NCI-H187 treated with DMSO at 0.1 percent for 48 hours (cell line): ENCODE measurements at places on chromosomes 7 and 10.

DNA sequence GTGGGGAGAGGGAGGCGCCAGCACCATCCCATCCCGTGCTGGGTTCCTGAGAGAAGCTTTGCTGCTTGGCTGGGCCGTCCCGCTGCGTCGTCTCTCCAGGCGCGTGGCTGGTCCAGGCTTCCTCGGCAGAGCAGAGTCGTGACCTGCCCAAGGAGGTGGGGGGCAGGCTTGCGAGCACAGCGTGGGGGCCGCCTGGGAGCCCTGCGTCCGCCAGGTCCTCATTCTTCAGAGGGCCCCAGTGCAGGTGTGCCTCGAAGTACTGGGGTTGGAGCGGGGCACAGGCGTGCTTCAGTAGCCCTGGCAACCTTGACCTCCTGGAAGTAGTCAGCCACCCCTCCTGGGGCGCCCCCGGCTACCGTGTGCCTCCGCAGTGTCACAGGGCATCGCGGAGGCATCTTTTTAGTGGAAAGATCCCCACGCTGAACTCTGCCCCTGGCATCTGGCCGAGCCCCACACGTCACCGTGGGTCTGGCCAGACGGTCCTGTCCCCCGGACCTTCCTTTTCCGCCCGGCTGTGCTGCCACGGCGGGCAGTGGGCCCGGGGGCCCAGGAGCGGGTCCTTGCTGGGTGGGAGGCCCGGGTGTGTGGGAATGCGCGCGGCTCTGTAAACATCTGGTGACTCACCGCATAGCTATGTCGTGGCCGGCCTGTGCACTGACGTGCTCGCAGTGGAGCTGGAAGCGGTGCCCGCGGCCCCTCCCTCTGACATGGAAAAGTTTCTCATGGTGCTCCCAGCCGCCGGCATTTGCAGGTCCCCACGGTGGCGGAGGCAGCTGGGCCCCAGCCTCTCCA, 6.4 kb downstream of the MAFK start:
- DNase-seq: no peak

- no peak for DNase-seq
These were observed 1.9 kb upstream of the ARHGAP22 start for GRCh38 chr10:48606530-48607355.

DNA sequence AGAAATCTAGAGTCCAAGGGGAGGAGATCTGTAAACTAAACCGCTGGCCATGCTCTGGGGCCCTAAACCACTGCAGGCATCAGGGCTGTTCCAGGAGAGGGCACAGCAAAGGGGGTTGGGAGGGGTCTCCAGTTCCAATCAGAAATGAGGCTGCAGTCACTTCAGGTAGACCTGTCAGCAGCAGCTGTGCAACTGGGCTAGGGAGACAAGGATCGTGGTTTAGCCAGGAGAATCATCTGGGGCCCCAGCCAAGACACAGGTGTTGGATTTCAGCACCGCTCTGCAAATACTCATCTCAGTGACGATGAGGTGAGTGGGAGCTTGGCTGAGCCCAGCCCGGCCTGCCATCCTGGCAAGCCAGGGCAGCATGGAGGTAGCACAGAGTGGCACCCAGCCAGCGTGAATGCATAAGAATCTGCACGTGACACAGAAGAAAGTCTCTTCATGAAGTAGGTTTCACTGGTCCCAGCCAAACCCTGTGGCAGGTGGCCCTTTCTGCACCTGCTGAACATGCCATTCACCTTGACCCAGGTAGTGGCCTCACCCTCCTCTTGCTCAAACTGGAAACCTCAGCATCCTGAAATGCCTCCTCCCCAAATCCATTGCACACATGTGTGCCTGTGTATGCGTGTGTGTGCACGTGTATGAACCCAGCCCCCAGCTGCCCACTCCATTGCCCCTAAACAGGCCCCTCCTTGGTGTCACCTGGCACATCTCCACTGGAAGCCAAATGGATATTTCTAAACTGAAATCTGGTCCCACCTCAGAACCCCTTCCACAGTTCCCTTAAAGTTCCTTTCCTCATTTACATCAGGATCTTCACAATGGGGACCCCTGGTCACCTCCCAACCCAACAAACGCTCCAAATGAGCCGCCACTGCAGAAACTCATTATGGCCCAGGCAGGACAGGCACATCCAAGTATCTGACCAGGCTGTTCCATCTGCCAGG, 9.6 kb downstream of the GPRIN2 start:
- DNase-seq: no peak

GRCh38 chr7:86280150-86280549, 363.6 kb upstream of the GRM3 start:
- no peak for DNase-seq

GRCh38 chr7:155558351-155558750, 12.0 kb upstream of the CNPY1 start:
- no peak for DNase-seq

DNA sequence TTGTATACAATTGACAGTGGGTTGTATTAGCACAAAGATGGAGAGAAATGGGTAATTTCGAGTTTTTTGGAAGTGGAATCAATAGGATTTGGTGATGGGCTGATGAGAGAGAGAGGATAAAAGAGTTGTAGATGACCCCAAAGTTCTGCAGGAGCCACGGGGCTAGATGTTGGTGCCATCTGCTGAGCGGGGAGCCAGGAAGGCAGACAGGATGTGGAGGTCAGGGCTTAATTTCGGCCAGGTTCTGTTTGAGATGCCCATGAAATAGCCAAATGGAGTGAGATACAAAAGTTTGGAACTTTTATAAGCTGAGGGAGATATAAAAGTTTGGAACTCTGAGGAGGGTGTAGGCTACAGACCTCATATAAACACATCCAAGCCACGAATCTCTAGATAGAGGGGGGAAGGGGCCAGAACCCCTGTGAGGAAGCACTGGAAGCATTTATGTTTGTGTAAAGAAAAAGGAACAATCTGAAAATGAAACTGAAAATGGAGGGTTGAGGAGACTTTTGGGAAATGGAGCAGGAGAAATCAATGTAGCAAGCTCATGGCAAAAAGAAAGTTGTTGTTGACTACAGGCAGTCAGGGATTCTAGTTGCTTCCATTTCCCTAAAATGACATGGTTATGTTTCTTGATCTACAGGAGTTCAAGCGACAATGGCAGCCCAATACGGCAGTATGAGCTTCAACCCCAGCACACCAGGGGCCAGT, 2.2 kb downstream of the GIMAP4 start:
- DNase-seq: no peak

- DNase-seq: no peak
These were observed 747.5 kb downstream of the NRG3 start for GRCh38 chr10:82622479-82622878.

DNA sequence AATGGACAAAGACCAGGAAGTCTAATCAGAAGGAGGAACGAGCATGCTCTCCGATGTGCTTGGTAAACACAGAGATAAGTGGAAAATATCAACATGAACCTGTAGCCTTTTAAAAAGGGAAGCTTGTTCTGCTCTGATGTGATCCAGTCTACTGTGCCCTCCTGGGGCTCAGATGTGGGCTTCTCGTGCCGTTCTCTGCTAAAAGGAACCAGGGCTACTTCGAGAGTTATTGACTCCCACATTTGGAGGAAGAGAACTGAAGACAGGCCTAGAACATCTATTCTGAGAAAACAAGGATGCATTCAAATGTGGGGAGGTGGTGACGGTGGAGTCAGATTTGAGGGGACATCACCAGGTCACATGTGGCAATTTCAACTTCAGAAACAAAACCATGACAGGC, 325.4 kb downstream of the GLRX3 start:
- no peak for DNase-seq

- DNase-seq: no peak
These were observed 107.4 kb downstream of the DYNC2I1 start for GRCh38 chr7:158963771-158964241.

DNA sequence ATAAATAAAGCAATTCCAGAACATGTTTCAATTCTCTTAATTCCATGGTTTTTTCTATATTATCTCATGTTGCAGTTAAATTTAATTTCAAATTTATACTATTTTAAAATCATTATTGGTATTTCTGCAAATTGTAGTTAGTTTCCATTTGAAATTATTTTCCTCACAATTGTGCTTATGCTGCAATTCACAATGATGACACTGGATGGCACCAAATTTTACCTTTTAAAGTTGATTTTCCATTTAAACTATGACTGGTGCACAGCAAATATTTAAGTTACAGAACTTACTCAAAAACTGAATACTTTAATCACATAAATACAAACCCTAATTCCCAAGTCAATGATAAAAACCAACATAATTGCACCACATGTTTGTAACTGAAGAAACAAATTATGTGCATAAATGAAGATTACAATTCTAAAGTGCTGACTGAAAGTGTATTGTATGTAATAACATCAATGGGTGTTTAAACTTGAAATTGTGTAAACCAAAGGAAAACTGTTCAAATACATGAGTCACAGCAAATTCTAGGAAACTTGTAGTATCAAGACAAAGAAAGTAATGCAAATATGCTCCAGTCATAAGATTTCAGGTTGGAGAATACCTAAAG, 75.3 kb upstream of the AASS start:
- DNase-seq: no peak

GRCh38 chr7:115124409-115124939, 202.6 kb downstream of the MDFIC start:
- DNase-seq: no peak

GRCh38 chr7:94040254-94040653, 36.1 kb upstream of the BET1 start:
- no peak for DNase-seq

GRCh38 chr7:2726316-2727018, 38.5 kb downstream of the AMZ1 start:
- no peak for DNase-seq

GRCh38 chr10:103691723-103692435, 163.5 kb downstream of the SH3PXD2A start:
- DNase-seq: no peak

GRCh38 chr10:11225935-11226334, 208.3 kb downstream of the CELF2 start:
- no peak for DNase-seq

GRCh38 chr7:151702961-151703360, 174.0 kb downstream of the PRKAG2 start:
- DNase-seq: no peak

- DNase-seq: no peak
These were observed 81.8 kb downstream of the PTPN20 start for GRCh38 chr10:46992803-46993561.

GRCh38 chr10:118838364-118838763, 83.6 kb upstream of the CACUL1 start:
- no peak for DNase-seq
